ENCODE measurements at places on chromosomes 4 and X.

GRCh38 chr4:147361726-147362125 is 119.2 kb upstream of the EDNRA start:
- no peak for DNase-seq

GRCh38 chr4:11801466-11802446 is 373.1 kb upstream of the HS3ST1 start:
- no peak for DNase-seq

GRCh38 chrX:97597954-97598353 is 714.2 kb downstream of the RPA4 start:
- DNase-seq, result peak; percentile 2

- DNase-seq, result no peak
Measured at GRCh38 chr4:17690898-17691297, 76.5 kb downstream of the MED28 start.

GRCh38 chr4:139972305-139972704 is 181.7 kb downstream of the MAML3 start:
- no peak for DNase-seq
